ENCODE measurements at places on chromosomes 3 and 15. TPM values are rescaled to one million over a fixed set of nuclear protein-coding genes. Genes with fewer than 3 reads are reported as not detected.

Gene TRPM1
- total RNA-seq = not detected

Gene BCHE
- total RNA-seq = not detected

Gene ITIH4
- 2.7 TPM for total RNA-seq

Gene ST8SIA2
- not detected for total RNA-seq

Gene ARNT2
- total RNA-seq = 18.3 TPM

Gene TMEM212
- not detected for total RNA-seq

Gene SHF
- total RNA-seq = 4.6 TPM

Gene P2RY12
- total RNA-seq = not detected

Gene TAGLN3
- total RNA-seq = not detected

Gene TMIE
- 0.32 TPM for total RNA-seq

Gene KLHL40
- not detected for total RNA-seq

Gene GALNT15
- 26.9 TPM for total RNA-seq

Gene GOLGA8T
- not detected for total RNA-seq

Gene ABHD2
- 169 TPM for total RNA-seq

Gene SLC12A8
- 1.6 TPM for total RNA-seq

Data from articular chondrocyte of knee joint (primary cell).